Sciatic nerve (tissue), 2 donors: ENCODE measurements at places on chromosomes 4 and X. TPM values are rescaled to one million over a fixed set of nuclear protein-coding genes. Genes with fewer than 3 reads are reported as not detected.

DNA sequence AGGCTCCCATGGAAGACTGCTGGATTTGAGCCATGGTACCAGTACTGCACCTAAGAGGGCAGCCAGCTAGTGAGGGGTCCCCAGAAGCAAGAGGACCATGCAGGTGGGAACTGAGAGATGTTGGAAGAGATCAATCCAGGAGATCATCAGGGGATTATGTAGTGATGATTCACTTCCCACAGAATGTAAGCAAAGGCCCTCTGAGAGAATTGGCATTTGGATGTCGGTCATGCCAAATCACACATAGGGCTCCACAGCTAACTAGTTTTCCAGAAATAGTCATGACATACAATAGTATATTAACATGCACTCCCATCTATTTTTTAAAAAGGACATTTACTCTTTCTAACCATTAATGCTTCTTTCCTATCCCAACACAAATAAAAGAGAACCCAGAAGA, 112.5 kb downstream of the RASGEF1B start:
- no peak for DNase-seq

DNA sequence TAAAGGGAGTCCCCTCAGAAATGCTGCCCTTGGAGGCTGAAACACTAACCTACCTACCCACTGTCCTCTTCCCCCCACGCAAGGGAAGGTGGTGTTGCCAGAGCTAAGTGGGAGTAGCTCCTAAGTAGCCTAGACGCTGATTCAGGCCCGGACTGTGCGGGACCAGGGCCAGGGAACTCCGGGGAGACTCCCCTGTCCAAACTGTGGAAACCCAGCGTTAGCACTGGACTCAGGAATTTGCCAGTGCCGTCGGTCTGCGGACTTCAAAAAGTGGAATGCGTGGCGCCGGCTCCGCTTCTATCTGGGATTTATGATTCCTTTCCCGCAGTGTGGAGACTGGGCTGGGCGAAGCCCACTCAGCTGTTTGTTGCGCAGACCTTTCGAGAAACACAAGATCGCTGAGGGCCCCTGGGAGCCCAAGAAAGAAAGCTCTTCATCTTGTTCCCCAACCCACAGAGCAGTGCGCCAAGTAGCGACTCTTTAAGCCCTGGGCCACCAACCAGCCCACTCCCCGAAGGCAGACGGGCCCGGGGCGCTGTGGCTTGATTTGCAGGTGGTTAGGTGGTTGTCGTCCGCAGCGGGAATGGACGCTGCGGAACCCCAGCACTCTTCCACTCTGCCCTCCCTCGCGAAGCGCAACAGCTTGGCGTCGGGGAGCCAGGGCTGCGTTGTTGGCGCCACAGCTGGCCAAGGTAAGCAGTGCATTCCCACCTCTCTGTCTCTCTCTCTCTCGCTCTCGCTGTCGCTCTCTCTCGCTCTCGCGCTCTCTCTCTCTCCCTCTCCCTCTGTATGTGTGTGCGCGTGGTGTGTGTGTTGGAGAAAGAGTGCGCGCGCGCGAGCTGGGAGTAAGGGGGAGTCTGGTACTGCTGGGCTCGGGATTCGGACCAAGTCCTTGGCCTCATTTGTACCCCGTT, 2.0 kb downstream of the TMEM255A start:
- peak; percentile 66 for DNase-seq

The DNAAF6 gene
- total RNA-seq: not detected

- no peak for DNase-seq
Observed at GRCh38 chrX:35276115-35276514, 333.5 kb downstream of the FAM47B start.

DNA sequence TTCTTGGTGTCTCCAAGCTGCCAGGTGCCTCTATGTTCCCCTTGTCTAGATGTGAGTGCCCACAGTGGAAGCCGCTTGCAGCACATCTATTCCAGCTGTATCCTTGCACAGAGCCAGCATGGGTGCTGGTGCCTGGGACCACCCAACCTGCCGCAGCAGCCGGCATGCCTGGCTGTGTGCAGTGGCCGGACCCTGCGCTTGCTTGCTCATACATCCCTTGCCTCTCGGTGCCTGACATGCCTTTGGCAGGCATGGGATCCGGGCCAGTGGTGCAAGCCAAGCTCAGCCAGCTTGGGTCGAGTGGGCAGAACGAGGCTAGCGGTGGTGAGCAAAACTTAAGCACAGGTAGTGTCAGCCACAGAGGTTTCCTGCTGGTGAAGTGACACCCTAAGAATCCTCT, 355.1 kb downstream of the TLL1 start:
- no peak for DNase-seq

GRCh38 chr4:140839888-140840790, 84.0 kb upstream of the TBC1D9 start:
- DNase-seq: no peak

DNA sequence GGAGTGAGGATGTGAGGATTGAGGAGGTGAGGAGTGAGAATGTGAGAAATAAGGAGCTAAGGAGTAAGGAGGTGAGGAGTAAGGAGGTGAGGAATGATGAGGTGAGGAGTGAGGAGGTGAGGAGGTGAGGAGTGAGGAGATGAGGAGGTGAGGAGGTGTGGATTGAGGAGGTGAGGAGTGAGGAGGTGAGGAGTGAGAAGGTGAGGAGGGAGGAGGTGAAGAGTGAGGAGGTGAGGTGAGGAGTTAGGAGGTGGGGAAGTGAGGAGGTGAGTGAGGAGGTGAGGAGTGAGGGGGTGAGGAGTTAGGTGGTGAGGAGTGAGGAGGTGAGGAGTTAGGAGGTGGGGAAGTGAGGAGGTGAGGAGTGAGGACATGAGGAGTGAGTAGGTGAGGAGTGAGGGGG, 74.8 kb upstream of the MXD4 start:
- DNase-seq: no peak

GRCh38 chr4:186624951-186625350, 69.6 kb upstream of the MTNR1A start:
- no peak for DNase-seq

- no peak for DNase-seq
Observed at GRCh38 chrX:117919755-117920154, 196.9 kb downstream of the KLHL13 start.

DNA sequence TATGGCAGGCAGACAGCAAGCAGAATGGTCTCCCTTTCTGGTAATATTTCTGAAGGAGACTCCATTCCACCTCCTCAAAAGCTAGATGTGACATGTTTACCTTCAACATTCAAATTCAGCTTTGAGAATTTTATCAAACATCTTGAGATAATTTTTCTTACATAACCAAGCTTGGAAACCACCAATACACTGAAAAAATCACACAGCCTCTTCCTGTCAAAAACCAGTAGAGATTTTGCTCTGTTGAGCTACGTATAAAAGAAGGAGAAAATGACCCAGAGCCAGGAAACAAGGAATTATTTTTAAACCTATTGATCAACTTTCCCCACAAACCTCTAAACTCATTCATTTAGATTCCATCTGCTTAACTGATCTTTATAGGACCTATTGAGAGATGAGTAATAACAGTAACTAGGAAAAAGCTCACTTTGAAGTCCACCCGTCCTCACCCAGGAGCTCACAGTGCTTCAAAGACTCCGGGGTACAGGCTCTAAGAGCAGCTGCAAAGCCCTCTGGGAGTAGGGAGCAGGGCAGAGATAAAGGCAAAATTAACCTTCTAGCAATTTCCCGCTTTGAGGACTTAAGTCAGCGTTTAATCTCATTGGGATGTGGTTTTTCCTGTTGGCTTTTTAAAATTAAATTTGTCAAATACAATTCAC, 318.2 kb upstream of the RASGEF1B start:
- no peak for DNase-seq

The BBS12 gene
- 4.2 TPM for total RNA-seq

The ANTXR2 gene
- 94.4 TPM for total RNA-seq

The LDB2 gene
- 104 TPM for total RNA-seq

DNA sequence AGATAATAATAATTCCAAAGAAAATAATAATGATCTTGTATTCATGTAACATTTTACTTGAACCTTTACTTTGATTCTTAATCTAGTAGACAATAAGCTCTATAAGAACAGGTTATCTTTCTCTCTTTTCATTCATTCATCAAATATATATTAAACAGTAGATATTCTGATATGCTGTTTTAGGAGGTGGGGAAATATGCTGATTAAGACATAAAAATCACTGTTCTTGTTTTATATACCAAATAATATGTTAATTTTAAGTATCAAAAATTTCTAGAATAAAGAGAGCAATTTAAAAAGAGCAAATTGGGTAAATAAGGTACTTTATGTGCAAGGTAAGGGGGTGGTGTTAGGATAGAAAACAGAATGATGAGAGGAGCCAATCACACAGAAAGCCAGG, 401.9 kb downstream of the PDHA2 start:
- no peak for DNase-seq

DNA sequence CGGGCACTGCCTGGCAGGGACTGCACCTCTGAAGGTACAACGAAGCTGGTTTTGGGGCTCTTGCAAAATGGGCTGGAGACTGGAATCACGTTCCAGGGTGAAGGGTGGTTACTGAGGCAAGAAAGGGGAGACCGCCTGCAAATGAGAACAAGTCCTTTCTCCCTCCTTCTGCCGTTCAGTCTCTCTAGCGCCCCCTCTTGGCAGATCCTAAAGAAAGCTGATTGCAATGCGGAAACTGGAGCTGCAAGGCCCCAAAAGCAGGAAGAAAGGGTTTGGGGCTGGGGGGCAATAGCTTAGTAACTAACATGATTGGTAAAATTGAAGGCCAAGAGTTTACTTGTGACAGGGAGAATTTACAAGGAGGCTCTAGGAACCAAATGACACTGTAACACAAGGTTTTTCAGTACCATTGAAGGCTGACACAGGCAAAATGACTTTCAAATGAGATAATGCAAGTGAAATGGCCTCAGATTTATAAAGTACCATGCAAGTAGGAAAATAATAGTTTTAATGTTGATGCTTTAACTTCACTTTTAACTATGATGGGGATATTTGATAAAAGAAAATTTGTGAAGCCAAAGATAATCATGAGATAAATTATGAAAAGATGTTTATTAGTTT, 222.7 kb upstream of the HAND2 start:
- no peak for DNase-seq

DNA sequence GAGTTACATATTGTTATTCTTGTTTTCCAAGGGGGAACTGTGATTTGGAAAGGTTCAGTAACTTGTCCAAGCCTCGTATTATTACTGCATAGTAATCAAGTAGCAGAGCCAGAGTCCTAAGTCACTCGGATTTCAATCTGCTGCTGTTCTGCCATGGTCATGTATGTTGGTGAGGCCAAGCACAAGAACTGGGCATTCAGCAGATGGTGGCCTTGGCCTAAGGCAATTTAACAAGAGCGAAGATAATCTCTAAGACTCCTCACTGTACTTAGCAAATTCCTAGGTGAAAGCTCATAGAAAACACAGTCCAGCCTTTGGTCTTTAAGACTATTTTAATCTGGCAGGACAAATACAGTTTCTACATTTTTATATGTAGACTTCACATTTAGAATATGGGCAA, 64.8 kb downstream of the NDST3 start:
- no peak for DNase-seq

GRCh38 chr4:182306792-182307507, 63.7 kb downstream of the TENM3 start:
- no peak for DNase-seq

The AKAP14 gene
- total RNA-seq: not detected

The CT45A10 gene
- not detected for total RNA-seq
